ENCODE measurements at places on chromosomes 7 and 10.
A peak's percentile ranks its signal among the peaks of the same experiment; 100 is the strongest.

GRCh38 chr7:6205971-6206660, 66.3 kb downstream of the CYTH3 start:
- no peak for DNase-seq

GRCh38 chr7:66697449-66698438, 42.8 kb upstream of the RABGEF1 start:
- DNase-seq, result no peak

GRCh38 chr10:131805696-131806095, 95.1 kb upstream of the PPP2R2D start:
- no peak for DNase-seq

- DNase-seq, result no peak
These were observed 212.8 kb downstream of the MAD1L1 start for GRCh38 chr7:2019711-2020511.

DNA sequence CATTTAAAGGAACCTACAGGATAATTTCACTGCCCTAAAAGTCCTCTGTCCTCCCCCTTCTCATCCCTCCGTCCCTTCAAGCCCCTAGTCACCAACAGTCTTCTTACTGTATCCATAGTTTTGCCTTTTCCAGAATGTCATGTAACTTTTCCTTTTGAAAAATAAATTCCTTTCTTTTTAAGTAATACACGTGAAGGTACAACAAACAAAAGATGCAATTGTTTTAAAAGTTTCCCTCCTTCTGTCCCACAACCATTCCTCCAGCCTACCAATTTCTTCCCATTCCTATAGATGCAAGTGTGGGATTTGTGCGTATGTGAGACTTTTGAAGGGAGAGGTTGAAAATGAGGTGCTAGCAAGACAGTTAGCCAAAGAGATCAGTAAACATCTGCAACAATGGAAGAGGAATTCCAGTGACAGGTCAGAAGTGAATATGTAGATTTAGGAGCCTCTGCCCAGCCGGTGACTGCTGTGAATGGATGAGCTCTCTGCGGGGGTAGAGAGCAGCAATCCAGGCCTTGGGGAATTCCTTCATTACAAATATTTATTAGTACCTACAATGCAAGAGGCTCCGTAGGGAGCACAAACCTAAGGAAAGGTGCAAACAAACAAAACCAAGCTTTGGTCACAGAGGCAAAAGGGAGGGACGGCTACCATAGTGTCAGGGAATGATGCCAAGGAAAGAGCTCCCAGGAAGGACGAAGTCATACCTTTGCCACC, 243.6 kb downstream of the SKIDA1 start:
- no peak for DNase-seq

GRCh38 chr10:20984662-20985061, 87.6 kb upstream of the NEBL start:
- no peak for DNase-seq

GRCh38 chr7:132919771-132920170, 162.1 kb downstream of the CHCHD3 start:
- no peak for DNase-seq

DNA sequence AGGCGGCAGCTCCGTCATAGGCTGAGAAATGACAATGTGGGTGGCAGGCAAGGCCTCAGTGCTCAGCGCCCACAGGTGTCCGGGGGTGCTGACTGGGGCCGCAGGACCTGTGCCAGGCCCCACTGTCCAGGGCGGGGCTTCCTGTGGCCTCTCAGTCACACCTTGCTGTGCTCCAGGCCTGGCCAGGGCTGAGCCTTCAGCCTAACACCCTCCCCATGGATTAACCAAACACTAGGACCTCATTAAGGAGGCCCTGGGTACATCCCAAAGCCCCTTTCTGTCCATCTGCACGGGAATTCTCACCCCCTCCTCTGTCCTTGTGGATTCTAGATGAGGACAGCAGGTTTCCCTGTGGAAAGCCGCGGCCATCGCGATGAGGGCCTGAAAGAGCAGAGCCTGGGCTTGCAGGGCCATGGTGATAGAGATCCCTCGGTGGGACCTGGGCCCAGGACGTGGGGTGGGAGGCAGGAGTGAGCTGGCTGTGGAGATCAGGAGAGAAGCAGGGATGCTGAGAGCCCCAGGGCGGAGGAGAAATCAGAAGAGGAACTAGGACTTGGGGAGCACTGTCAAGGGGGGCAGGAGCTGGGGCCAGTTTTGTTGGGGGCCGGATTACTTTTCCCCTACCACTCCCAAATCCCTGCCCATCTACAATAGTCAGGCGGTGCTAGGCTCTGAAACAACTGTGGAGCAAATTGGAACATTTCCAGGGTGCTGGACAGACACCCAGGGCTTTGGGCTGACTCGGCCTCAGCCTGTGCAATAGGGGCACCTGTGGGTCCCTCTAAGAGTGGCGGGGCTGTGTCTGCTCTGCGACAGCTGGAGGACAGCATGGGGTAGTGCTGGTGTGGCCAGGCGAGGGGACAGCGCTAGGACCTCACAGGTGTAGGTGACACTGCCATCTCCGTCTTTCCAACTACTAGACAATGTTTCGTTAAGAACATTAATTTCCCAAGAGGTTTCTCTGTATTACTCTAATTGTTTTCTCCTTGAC, 23.3 kb upstream of the MNX1 start:
- DNase-seq, result no peak

- no peak for DNase-seq
These were observed 37.3 kb downstream of the ADRA2A start for GRCh38 chr10:111113961-111114757.

DNA sequence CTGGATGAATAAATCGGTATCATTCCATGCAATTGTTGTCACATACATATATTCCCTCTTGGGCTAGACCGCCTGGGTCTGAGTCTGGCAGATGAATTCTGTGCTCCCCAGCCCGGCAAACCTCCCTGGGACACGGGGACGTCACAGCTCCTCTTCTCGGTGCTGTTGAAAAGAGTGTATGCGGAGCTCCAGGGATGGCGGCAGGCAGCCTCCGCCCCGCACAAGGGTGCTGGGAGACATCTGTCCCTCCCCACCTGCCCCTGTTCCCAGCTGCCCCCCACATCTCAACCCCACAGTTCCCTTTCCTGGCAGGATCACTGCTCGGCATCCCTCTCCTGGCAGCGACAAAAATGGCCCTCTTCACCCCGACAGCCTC, 32.1 kb downstream of the PRKAG2 start:
- no peak for DNase-seq

DNA sequence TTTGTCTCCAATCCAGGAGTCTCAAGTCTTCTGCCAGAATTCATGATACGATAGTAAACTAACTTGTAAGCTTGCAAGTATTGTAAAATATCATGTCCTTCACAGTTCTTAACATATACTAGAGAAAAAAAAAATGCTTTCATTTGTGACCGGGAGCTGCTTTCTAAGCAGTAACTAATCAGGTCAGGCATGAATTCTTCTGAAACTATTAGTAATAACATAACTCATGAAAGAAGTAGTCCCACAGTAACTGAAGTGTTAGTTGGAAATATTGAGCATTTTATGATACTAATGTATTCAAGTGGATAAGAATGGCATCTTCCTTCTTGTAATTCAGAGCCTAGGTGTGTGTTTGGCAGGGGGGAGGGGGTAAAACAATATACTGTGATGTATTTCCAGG, 665.6 kb downstream of the DNAJB9 start:
- no peak for DNase-seq

GRCh38 chr7:135257790-135258189, 24.2 kb downstream of the STRA8 start:
- DNase-seq, result no peak

GRCh38 chr10:88932539-88933256, 19.9 kb downstream of the ACTA2 start:
- peak; percentile 32 for DNase-seq

DNA sequence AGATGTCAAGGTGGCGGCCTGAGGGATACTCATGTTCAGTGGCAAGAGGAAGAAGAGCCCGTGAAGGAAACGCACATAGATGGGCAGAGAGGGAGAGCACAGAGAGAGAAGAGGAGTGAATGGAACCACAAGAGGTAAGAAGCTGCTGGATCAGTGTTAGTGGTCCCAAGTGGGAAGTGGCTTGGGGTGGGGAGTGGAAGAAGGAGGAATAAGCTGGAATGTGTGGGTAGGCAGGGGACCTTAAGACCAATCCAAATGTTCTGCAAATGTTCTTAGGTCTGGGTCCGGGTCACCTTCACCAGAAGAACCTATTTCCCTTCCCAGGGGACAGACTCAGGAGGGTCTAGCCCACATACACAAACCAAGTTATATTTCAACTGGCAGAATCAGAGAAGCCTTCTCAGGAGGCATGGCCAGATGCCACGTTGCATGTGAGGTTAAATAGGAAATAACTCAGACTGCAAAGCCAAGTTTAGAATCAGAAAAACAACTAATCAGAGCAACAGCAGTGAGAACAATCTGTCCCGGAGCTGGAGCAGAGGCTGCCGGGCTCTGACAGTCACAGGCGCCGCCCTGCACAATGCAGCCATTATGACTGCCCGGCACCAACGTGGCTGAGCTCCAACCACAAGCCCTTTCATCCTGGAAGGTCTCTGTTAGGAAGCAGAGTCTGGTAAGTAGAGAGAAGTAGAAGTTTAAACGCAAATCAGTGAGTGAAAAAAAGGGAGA, 78.6 kb upstream of the ARMC3 start:
- no peak for DNase-seq

- no peak for DNase-seq
These were observed 9.7 kb upstream of the ZNF485 start for GRCh38 chr10:43596546-43596945.

- DNase-seq, result no peak
These were observed 80.8 kb downstream of the ARHGAP22 start for GRCh38 chr10:48523820-48524758.

DNA sequence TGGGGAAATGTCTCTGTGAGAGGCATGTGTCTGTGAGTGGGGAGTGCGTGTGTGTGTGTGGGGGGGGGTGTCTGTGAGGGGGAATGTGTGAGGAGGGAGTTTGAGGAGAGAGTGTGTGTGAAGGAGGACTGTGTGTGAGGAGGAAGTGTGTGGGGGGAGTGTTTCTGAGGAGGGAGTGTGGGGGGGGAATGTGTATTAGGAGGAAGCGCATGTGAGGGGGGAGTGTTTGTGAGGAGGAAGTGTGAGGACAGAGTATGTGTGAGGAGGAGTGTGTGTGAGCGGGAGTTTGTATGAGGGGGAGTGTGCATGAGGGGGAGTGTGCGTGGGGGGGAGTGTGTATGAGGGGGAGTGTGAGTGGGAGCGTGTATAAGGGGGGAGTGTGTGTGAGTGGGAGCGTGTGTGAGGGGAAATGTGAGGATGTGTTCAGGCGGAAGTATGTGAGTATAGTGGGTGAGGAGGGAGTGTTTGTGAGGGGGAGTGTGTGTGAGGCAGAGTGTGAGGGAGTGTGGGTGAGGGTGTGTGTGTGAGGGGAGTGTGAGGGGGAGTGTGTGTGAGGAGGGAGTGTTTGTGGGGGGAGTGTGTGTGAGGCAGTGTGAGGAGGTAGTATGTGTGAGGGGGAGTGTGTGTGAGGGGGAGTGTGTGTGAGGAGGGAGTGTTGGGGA, 21.8 kb upstream of the PTPRN2 start:
- DNase-seq, result no peak

GRCh38 chr10:6729071-6729774, 149.1 kb upstream of the PRKCQ start:
- DNase-seq, result no peak

- no peak for DNase-seq
These were observed 35.2 kb upstream of the HSPB1 start for GRCh38 chr7:76267107-76267893.

- no peak for DNase-seq
These were observed 92.1 kb upstream of the FAM133B start for GRCh38 chr7:92682330-92682729.

DNA sequence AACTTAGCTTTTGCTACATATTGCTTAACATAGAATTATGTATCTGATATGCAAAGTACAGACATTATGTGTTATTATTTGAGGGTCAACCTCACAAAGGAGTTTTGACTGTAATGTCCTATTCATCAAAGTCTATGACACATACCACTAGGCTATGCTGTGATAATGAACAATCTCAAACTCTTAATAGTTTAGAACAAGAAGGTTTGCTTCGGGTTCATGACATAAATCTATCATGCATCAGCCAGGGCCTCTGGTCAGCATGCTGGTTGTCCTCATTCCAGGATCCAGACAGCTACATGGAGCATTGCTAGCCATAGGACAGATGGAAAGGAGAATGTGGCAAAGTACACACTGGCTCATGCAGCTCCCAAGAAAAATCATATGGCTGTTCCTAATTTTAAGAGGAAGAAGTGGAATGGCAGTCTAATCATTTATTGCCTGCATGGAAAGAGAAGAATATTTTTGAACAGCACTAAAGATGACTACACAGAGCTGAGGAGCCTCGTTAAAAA, 332.1 kb downstream of the GPR158 start:
- no peak for DNase-seq

- no peak for DNase-seq
These were observed 146.2 kb downstream of the ICA1 start for GRCh38 chr7:8115547-8116402.

DNA sequence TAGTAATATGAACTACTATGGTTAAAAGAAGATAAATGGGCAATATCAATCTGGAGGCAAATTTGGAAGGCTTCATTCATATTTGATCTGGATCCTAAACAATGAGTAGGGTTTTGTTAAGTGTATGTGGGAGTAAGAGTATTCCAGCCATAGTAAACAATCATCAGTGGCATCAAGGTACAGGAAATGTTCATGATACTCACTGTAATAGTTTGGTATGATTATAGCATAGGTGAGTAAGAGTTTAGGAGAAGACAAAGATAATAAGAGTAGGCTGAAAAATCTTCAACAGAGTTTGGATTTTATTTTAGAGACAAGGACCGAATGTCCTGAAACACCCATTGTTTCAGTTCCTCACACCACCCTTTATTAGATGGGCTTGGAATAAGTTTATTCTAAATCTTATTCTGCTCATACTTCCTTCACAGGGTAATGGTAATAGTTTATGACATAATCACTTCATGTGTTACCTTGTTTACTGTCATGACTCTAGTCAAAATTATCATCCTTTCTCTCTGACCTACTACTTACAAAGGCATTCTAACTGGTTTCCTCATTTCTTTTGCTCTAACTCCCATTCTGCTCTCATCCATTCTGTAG, 38.9 kb downstream of the BRAF start:
- no peak for DNase-seq

GRCh38 chr10:99487125-99487807, 45.5 kb upstream of the NKX2-3 start:
- DNase-seq, result no peak

DNA sequence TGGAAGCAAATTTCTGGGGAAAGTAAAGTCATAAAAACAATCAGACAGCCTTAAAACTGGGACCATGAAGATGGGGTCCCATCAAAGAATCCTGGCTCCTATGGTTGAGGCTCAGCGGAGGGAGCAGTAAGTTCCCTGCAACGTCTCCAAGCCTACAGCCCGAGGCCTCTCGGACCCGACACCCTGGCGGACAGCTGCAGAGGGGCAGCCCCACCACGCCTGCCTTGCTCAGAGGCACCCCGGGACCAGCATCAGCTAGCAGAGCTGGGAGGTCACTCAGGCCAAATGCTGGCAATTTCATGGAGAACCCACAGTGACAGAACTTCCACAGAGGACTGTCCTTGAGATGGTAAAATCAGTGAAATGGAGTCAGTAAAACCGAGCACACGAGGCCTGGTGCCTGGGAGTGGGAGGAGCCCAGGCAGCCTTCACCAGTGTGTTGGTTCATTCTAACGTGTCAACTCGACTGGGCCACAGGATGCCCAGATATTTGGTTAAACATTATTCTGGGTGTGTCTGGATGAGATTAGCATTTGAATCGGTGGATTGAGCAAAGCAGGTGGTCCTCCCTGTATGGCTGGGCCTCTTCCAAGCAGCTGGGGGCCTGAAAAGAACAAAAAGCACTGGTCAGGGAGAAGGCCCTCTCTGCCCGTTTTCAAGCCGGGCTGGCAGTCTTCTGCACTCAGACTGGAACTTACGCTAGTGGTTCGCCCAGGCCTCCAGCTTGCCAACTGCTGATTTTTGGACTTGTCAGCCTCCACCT, 96.2 kb upstream of the INSIG1 start:
- DNase-seq, result no peak

GRCh38 chr7:12620371-12620770, 49.9 kb downstream of the SCIN start:
- DNase-seq, result no peak

Measured in NCI-H1092 treated with DMSO at 0.1 percent for 48 hours (cell line).